Activated CD4-positive, alpha-beta T cell treated with anti-CD3 and anti-CD28 coated beads, Interleukin-10, Interleukin-2, amounts not matched to agents 100 ng/mL and 50 ng/mL, durations not matched to agents 16 hours and 8 hours (primary cell): ENCODE measurements at places on chromosomes 12 and 14.

DNA sequence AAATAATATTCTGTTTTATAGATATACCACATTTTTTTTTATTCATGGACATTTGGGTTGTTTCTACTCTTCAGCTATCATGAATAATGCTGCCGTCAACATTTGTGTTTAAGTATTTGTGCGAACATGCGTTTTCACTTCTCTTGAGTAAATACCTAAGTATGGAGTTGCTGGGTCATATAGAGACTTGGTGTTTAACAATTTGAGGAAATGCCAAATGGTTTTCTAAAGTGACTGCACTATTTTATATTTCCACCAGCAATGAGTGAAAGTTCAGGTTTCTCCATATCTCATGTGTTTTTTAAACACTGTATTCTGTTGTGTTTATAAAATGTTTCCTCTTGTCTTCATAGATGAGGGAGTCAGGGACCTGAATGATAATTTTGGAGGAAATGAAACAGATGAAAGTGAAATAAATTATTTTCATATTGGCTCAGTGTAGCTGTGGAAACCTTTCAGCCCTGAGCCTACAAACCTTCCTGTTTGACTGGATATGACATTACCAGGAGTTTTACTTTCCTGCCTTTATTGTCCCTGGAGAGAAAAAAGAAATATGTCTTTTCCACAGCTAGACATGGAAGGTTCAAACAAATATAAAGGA, 26.3 kb downstream of the DAAM1 start:
- no peak for DNase-seq

DNA sequence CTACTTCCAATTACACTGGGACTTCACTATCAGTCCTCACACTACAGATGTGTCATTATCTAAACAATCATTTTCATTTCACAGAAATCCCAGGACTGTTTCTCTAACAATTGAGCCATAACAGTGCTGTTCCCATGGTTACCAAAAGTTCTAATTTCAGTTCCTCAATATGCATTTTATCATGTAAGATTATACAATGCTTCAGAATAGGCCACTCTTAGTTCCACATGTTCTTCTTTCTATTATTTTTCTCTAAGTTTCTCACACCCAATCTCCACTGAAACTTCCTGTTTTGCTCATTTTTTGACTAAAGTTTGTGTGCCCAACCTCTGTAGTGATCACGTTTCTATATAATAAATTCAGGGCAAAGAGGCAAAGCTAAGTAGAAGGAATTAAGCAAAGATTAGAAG, 185.8 kb downstream of the DUSP6 start:
- DNase-seq = peak; percentile 34

- no peak for DNase-seq
Observed at GRCh38 chr12:94286583-94287244, 138.3 kb downstream of the PLXNC1 start.

- DNase-seq = no peak
Observed at GRCh38 chr12:20491290-20491689, 123.0 kb downstream of the PDE3A start.

GRCh38 chr14:62144863-62145262, 382.6 kb downstream of the SNAPC1 start:
- DNase-seq = no peak

GRCh38 chr12:75483431-75483830, 2.9 kb downstream of the GLIPR1 start:
- no peak for DNase-seq

GRCh38 chr12:38501991-38502390, 185.4 kb downstream of the ALG10B start:
- no peak for DNase-seq

GRCh38 chr14:101064121-101064661, 160.7 kb upstream of the RTL1 start:
- no peak for DNase-seq

GRCh38 chr12:98533723-98534251, 18.4 kb downstream of the TMPO start:
- no peak for DNase-seq

- DNase-seq = peak; percentile 86
Observed at GRCh38 chr12:54364413-54364812, at the start of gene GPR84. Gene GPR84 (minus strand): TSS chr12:54364486. CDS start chr12:54363851, 635 bp downstream.

- DNase-seq = no peak
Observed at GRCh38 chr12:124904306-124905098, 9.9 kb downstream of the UBC start.

DNA sequence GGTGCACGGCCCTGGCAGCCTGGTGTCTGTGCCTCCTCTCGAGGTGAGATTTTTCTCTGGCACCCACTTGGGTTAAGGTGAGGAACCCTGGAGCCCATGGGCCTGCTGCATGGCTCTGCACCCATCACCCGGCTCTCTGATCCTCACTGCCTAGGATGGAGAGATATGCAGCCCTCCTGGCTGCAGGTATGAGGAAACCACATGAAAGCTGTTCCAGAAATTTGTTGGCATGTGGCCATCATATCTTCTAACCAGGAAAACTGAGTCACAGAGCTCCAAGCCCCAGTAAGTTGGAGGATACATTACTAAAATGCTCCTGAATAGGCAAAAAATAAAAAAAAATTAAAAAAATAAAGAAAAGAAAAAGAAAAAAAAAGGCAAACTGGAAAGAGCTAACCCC, 39.3 kb upstream of the DDX11 start:
- DNase-seq = no peak

DNA sequence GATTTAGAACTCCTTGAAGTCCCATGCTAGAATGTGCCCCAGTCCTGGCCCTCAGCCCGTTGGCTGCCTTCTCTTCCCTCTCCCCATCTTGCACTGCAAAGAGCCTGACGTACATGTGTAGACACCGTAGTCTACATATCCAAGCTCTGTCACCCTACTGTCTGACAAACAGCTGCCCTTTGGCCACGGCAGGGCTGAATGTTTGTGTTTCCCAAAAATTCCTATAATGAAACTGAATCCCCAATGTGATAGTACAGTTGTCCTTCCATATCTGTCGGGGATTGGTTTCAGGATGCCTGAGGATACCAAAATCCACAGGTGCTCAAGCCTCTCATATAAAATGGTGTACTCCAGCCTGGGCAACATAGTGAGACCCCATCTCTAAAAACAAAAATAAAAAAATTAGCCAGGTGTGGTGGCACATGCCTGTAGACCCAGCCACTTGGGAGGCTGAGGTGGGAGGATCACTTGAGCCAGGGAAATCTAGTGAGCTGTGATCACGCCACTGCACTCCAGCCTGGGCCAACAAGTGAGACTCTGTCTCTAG, 12.3 kb upstream of the TFCP2 start:
- DNase-seq = no peak

DNA sequence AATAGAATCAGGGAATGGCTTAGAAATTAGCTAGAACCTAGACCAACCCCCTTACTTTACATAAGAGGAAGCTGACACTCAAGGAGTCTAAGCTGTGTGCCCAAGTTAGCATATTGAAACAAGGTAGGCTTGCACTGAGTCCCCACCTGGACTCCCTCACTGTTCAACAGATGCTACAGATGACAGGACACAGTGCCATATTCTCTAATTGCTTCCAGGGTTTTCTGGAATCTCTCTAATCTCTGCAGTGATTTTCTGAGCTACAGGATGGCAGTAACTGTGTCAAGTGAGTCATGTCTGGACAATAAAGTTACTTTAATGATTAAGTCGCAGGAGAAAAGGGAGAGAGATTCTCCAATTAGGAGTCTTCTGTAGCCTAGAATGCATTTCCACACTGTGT, 35.8 kb downstream of the AKAP6 start:
- DNase-seq = no peak

- DNase-seq = peak; percentile 49
Observed at GRCh38 chr12:116099652-116100432, 177.7 kb downstream of the MED13L start.

DNA sequence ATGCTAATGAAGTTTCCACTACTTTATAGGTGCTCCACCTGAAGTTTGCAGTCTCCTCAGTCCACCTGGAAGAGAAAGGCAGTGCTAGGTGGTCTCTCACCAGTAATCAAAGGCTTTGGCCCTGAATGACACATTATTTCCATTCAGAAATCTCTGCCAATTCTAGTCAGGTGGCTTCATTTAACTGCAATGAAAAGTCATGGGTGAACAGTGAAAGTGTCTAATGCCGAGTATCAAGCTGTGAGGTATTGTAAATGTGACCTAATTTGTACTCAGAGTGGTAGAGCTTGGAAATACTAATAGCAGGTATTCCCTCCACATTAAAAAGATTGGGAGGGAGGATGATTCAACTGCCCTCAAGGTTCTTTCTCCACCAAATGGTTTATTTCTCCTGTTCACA, 220.9 kb upstream of the LRFN5 start:
- DNase-seq = no peak

- DNase-seq = no peak
Observed at GRCh38 chr12:47346251-47347019, 266.7 kb upstream of the AMIGO2 start.

DNA sequence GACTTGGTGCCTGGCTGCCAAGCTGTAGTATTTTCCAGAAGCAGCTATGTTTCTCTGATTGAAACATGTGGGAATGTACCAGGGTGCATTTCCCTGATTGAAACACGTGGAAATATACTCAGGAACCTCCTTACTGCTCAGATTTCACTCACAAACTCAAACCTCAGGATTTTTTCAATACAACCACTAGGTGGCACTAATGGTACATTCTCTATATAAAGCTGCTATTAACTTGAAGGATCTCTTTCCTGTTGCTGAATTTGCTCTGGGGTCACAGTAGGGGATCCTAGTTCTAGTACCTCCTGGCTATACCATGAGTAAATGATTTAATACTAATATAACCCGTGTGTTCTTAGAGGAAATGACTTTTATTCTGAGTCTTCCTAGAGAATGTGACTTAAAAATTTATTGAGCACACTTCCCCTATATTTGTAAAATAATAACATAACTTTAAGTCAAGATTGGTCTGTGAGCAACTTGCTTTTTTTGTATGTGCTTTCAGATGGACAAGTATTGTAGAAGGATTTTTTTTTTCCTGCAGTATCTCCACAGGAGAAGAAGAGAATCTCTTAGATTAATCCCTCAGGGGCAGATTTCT, 173.8 kb upstream of the MIS18BP1 start:
- peak; percentile 48 for DNase-seq

GRCh38 chr14:105479431-105480158, 5.0 kb downstream of the CRIP2 start:
- no peak for DNase-seq

DNA sequence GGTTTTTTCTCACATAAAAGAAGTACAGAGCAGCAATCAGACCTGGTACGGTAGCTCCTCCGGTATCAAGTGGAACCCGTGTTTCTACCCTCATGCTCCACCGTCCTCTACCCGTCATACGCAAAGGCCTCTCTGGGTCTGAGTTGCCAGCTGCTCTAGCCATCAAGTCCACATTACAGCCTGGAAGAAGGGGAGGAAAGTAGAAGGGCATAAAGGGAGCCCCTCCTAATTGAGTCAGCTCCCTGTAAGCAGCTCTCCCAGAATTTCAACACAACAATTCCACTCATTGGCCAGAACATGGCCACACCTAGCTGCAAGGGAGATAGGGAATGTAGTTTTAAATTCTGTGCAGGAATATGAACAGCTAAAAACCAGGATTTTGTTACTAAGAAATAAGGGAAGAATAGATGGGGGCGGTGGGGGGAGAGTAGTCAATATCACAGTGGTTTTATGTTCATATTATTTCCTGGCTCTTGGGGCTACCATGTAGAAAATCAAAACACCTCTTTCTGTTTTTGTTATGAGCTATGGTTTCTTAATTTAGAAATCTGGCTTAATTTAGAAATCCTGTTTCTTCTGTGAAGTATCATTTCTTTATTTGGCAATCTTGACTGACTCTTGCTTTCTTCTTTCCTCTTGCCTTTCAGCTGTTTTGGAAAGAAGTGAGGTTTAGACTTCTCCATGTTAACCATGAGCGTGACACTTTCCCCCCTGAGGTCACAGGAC, 103.9 kb downstream of the AKAP6 start:
- DNase-seq = no peak

DNA sequence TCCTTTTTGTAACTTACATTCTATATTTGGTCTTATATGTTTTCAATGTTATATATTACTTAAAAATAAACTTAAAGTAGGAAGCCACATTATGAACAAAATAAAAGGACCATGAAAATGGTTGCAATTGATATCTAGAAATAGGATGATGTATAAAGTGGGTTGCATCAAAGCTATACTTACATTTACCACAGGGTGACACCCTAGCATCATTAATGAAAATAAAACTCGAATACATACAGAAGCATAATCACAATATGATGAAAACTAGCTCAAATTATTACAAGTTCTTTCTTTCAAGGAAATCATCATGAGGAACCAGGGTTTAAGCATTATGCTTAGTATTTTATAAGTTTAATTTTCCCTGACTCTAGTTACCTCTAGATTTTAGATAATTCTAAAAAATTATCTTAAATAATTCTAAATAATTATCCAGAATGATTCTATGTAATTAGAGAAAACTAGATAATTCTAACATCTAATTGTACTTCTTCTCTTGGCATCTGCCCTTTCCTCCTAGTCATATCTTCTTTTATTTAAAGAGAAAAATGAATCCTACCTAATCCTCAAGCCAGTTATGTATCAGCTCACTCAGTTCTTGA, 31.2 kb downstream of the TAS2R7 start:
- DNase-seq = peak; percentile 10

GRCh38 chr12:128825835-128826234, 2.1 kb upstream of the SLC15A4 start:
- no peak for DNase-seq

DNA sequence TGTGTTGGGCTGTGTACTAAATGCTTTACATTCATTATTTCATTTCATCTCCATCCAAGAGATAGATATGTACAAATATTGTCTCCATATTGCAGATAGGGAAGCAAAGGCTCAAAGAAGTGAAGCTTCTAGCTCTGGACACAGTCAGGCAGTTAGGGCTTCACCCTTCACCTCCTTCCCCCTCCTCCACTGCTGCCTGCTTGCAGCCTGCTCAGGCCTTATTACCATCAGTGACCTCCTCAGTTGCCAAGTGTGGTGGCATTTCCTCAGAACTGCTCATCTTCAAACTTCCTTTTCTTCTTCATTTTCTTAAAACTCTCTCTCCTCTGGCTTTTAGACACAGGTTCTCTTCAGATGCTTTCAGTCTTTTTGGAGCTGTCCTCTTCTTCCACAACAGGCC, 4.7 kb upstream of the GPATCH2L start:
- DNase-seq = no peak

- peak; percentile 63 for DNase-seq
Observed at GRCh38 chr12:7113389-7113871, 4.4 kb upstream of the C1RL start.

- no peak for DNase-seq
Observed at GRCh38 chr14:55625481-55625880, 45.5 kb downstream of the KTN1 start.
